NCI-H510A (cell line): ENCODE measurements at places on chromosomes 4 and X.

DNA sequence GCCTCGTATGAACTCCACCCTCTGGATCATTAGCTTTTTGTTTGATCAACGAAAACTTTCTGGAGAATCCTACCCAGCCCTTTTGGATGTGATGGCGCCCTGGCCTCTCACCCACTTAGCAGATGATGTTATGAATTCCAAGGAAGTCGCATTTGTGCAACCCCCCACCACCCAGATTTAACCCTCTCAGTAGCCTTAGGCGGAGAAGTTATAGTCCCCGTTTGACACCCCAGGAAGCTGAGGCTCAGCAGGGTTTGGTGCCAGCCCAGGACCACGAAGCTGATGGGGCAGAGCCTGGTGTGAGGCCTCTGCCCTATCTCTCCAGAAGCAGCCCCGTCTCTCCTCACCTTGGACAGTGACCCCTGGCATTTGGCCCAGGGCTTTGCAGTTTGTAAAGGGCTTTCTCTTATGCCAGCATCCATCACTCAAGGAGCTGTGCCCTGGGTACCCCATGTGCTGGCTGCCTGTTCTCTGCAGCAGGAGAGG is 1.0 kb downstream of the WFS1 start:
- no peak for DNase-seq

DNA sequence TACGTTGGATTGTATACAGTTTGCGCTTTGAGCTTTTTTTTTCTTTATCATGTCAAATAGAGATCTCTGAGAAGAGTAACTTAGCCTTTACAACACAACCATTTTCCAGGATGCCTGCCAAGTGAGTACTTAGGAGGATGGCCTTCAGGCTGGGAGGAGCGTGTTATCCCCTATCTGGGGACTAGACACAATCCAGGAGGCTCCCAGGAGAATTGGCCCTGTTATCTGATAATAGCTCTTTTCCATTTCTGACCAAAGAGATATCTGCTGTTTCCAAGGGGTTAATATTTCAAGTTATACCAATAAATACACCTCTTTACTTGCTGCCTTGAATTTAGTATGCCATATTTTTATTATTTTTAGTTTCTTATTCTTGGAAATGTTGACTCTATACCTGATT is 169.5 kb upstream of the SMARCAD1 start:
- DNase-seq, result no peak

GRCh38 chr4:162274354-162274753 is 110.6 kb upstream of the FSTL5 start:
- DNase-seq, result no peak

GRCh38 chr4:6957994-6958393 is 48.4 kb downstream of the TBC1D14 start:
- DNase-seq, result no peak
